H9 (cell line): ENCODE measurements at places on chromosomes 6 and 20. TPM values are rescaled to one million over a fixed set of nuclear protein-coding genes. Genes with fewer than 3 reads are reported as not detected.

RBM24 gene
- 0.48 and 0.55 TPM in 2 replicates for total RNA-seq

PAK5 gene
- total RNA-seq = 0.20 and 0.37 TPM in 2 replicates

DEFB113 gene
- total RNA-seq = not detected in 2 replicates

DNA sequence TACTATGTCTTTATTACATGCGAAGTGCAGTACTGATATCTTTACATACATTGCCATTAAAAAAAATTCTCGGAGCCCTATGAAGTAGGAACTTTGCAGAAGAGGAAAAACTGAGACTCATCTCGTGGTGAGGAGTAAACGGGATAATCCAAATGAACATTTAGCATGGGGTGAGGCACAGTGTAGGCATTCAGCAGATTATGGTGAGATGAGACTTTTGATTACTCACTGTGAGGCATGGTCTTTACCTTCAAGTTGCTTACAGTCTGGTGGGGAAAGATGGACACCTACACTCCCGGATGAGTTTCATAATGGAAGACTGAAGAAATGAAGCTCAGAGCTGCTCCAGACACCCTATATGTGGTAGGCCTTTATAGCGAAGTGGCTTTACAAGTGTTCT, 1.4 kb downstream of the RPRD1B start:
- no peak for DNase-seq
- H3K36me3 ChIP-seq = peaks cover 29% of the 10 kb centered on the region
- no peak overlapping the region for H3K27ac ChIP-seq
- peak overlapping the region; percentile 97 for H3K4me3 ChIP-seq

- no peak overlapping the region for H3K27ac ChIP-seq
- H3K36me3 ChIP-seq = no peaks in the 10 kb centered on the region
- H3K27me3 ChIP-seq = no peaks in the 10 kb centered on the region
- H3K4me3 ChIP-seq = no peak overlapping the region
- DNase-seq = no peak
- no peaks in the 10 kb centered on the region for H3K4me1 ChIP-seq
Observed at GRCh38 chr6:135701426-135701825, 150.1 kb upstream of the PDE7B start.

- H3K4me1 ChIP-seq = peaks cover 3% of the 10 kb centered on the region
- H3K4me3 ChIP-seq = no peak overlapping the region
- H3K36me3 ChIP-seq = no peaks in the 10 kb centered on the region
- peak; percentile 90 for DNase-seq
Observed at GRCh38 chr6:1524040-1524480, 85.7 kb upstream of the FOXC1 start.

DNA sequence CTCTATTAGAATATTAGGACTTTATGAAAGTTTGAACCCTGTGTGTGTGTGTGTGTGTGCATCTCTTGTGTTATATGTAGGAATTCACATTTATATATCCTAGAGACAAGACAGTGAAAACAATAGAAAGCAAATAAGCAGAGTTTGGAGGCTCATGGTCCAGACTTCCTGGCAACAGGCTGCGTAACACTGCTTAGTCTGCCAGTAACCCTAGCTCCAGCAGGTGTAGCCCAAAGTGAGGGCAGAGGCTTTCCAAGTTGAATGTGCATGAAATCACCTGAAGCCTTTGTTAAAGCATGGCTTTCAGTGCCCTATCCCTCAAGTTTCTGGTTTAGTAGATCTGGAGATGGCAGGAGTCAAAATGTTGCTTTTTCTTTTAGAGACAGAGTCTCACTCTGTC, 569.9 kb downstream of the KIF16B start:
- H3K4me3 ChIP-seq = no peak overlapping the region
- peaks cover 4% of the 10 kb centered on the region; the same call in 1 of the 2 replicates for H3K4me1 ChIP-seq
- H3K36me3 ChIP-seq = no peaks in the 10 kb centered on the region; the same call in 2 of the 3 replicates
- no peaks in the 10 kb centered on the region for H3K27me3 ChIP-seq

- no peaks in the 10 kb centered on the region for H3K36me3 ChIP-seq
- no peak overlapping the region for H3K27ac ChIP-seq
- DNase-seq = no peak
- no peaks in the 10 kb centered on the region for H3K27me3 ChIP-seq
- H3K4me1 ChIP-seq = no peaks in the 10 kb centered on the region; the same call in 1 of the 2 replicates
Observed at GRCh38 chr6:33375143-33375671, 16.4 kb upstream of the KIFC1 start.

DNA sequence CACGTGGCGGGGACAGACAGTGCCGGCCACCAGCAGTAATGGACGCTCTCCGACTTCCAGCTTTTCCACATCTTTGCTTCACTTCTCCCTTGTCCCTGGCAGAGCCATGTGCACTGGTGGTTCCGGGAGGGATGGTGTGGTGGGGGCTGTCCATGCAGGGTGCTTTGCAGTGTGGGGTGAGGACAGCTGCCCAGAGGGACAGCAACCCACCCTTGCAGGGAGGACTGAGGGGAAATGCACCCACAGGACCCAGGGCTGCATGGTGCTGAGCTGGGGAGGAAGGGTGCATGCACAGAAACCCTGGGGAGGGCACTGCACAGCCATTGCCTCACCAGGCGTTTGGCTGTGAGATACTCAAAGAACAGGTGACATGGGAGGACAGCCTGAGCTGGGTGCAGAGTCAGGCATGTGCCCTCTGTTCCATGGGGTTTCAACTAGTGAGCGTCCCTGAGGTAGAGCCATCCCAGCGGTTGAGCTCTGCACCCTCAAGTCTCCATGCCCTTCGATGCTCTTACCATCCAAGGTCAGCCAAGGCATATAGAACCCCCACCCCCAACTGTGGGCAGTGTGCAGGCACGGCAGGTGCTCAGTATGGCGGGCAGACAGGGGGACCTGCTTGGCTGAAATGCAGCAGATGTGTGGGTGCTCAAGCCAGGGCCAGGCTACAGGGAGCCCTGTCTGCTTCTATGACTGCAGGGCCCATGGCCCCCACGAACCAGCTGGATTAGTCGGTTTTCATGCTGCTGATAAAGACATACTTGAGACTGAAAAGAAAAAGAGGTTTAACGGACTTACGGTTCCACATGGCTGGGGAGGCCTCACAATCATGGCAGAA, 239.7 kb downstream of the TTLL2 start:
- H3K4me1 ChIP-seq = no peaks in the 10 kb centered on the region; the same call in 1 of the 2 replicates
- no peak overlapping the region for H3K4me3 ChIP-seq
- no peak overlapping the region for H3K27ac ChIP-seq
- H3K27me3 ChIP-seq = no peaks in the 10 kb centered on the region
- no peaks in the 10 kb centered on the region for H3K36me3 ChIP-seq
